ENCODE measurements at places on chromosomes 13 and 19.

DNA sequence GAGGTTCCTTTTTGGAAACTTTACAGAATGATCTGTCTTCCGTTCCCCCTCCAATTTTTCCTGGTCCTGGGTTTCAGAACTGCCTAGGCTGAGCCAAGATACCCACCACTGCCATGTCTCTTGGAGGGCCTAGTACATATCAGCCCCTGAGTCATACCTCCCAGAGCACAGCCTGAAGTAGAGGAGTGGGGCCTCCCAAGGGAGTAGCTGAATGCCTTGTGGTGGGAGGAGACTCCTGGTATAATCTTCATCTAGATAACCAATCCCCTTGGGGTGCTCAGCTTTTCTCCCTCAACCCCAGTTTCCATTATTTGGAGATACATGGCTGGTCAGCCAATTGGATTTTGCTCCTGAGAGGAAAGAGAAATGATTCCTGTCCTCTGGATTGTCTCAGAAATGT is 30.3 kb downstream of the ZNF763 start:
- DNase-seq: no peak

- no peak for DNase-seq
Measured at GRCh38 chr19:12194827-12195731, 32.2 kb downstream of the ZNF136 start.

- no peak for DNase-seq
Measured at GRCh38 chr13:84649853-84650252, 767.6 kb upstream of the SLITRK1 start.

DNA sequence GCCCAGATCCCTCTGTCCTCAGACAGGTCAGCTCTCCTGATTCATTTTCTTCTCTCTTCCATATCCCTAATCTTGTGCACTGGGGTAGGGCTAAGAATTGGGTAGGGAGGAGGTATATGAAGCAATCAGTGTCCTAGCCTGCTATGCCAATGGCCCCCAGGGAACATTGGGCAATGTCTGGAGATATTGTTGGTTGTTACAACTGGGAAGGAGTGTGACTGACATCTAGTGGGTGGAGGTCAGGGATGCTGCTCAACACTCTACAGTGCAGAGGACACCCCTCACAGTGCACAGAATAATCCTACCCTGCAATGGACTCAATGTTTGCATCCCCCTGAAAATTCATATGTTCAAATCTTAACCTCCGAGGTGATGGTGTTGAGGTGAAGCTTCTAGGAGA is 57.5 kb downstream of the CPAMD8 start:
- peak; percentile 35 for DNase-seq

GRCh38 chr19:10407096-10407495 is 3.8 kb upstream of the CDC37 start:
- DNase-seq: no peak

DNA sequence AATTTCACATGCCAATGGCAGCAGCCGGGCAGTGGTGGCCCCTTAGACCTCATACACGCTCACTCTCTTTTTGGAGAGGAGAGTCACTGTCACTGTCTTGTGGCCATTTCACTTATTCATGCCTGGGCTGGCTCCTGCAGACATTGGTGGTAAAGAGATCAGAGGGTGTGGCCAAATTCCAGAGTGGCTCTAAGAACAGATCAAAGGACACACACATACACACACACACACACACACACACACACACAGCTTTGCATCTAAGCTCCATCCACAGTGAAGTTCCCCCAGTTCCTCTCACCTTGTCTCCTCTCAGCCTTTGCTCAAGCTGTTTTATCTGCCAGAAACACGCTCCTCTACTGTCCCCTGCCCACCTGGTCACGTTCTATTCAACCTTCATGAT is 46.5 kb upstream of the KPNA3 start:
- no peak for DNase-seq

DNA sequence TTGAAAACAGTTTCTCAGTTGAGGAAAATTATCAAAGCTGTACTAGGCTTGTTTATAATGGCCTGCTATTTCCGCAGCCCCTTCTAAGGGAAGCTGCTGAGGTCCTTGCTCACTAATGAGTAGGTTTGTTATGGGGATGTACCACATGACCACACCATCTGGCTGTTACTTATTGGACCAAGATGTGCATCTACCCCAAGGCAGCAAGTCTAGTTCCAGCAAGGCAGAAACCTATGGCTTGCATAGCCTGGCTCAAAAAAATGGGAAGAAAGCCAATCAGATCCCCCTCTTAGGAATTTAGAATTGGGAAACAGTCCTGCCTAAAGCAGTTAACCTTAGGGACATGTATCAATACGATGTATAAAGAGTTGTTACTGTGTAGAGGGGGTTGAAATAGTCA is 186.5 kb upstream of the SPRY2 start:
- DNase-seq: no peak

- no peak for DNase-seq
Measured at GRCh38 chr13:42581427-42581826, 7.5 kb downstream of the TNFSF11 start.

GRCh38 chr19:46265217-46265828 is 31.5 kb upstream of the HIF3A start:
- DNase-seq: peak; percentile 89

GRCh38 chr13:51275101-51275500 is 52.9 kb downstream of the FAM124A start:
- DNase-seq: no peak

Data from KBM-7 (cell line).